ENCODE measurements at places on chromosomes 5 and 9.
A peak's percentile ranks its signal among the peaks of the same experiment; 100 is the strongest.

DNA sequence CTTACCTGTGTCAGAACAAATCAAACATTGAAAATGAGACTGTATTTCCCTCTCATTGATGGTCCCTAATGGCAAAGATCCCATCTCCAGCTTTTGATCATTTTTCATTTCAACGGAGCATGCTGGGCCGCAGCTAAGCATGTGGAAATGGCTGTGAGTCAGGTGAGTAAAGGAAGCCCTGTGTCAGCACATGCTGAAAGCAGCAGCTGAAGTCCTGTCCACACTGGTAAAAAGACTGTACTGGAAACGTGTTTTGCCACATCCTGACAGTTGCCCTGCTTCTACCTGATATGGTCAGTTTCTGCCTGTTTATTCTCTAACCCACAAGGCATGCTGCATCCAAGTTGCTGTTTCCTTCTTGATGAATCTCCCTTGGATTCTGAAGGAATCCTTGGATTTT, 330.1 kb downstream of the EFNA5 start:
- DNase-seq: no peak

DNA sequence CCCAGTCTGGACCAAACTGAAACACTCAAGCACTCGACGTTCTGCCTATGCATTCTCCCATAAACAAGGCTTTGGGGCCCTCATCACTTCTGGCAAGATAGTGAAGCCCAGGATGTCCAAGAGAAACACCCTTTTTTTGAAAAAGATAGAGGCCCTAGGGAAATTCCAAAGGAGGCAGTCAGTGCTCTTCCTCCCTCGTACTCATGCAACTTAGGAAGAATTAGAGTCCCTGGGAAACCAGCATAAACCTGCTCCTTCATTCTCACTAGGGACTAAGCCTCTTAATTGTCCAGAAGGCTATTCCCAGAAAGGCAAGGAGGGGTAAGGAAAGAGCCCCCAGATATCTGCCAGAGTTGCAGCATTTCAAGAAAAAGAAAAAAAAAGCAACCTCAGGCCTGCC, 7.8 kb upstream of the RUSC2 start:
- DNase-seq: no peak

DNA sequence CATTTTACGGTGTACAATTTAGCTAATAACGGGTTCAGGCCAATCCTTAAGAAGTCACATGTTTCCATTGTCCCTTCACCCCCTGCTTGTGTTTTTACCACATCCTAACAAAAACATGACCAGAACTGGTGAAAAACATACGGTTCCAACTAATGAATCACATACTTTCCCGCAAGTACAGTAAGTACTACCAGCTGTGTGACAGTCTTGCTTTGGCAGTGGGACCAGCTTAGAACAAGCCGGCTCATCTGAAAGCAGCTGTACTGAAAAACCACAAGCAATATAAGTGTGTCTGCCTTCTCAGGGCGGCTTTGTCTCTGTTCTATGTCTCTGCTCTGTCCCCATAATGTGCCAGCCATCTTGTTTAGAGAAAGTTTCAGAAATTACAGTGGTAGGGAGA, 242.5 kb downstream of the BNC2 start:
- DNase-seq: peak; percentile 92

DNA sequence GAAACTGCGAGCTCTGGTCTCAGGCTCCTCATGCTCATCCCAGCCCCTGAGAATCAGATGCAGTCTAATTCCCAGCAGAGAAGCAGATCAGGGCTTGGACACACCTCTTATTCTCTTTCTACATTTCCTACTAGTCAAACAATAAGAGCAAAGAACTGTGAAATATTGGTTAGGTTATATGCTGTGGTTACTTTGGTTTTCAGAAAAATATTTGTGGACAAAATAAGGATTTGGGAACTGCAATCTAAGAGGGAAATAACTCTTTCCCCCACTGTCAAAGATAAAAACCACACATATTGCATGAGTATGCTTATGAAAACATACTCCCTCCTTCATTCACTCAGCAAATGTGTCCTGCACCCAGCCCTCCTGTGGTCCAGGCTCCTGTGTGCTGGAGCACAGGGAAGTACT, 164.5 kb upstream of the S1PR3 start:
- no peak for DNase-seq

GRCh38 chr5:37112383-37112991, 136.7 kb downstream of the CPLANE1 start:
- no peak for DNase-seq

GRCh38 chr5:6069496-6070185, 308.7 kb downstream of the MED10 start:
- no peak for DNase-seq

GRCh38 chr5:159343295-159344094, 13.2 kb upstream of the IL12B start:
- no peak for DNase-seq

- DNase-seq: peak; percentile 98
These were observed 191.9 kb upstream of the SEMA6A start for GRCh38 chr5:116766470-116766947.

DNA sequence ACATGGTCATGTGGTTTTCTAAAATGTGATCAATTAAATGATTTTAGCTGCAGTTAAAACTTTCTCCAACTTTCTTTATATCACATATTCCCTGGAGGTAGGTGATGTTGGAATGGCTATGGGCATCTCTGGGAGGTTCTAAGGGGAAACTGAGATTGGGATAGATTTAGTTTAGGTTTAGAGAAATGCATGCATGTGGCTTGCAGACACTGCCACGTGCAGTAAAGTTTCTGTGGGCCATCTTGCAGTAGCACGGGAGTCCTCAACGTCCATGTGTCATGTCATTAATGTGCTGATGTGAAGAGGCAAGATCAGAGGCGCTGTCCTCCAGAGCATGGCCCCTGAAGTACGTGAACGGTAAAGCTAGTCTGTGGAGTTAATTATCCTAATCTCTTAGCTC, 532.7 kb downstream of the SEMA5A start:
- DNase-seq: no peak

GRCh38 chr5:38595132-38595745, 38.8 kb upstream of the LIFR start:
- peak; percentile 50 for DNase-seq

- DNase-seq: no peak
These were observed 288.7 kb downstream of the RFX3 start for GRCh38 chr9:3237121-3237520.
